Body of pancreas (tissue), 4 donors: ENCODE measurements at places on chromosomes 11 and 22.

GRCh38 chr11:5534046-5534445 lies 14.3 kb downstream of the OR52H1 start:
- no peak for DNase-seq

DNA sequence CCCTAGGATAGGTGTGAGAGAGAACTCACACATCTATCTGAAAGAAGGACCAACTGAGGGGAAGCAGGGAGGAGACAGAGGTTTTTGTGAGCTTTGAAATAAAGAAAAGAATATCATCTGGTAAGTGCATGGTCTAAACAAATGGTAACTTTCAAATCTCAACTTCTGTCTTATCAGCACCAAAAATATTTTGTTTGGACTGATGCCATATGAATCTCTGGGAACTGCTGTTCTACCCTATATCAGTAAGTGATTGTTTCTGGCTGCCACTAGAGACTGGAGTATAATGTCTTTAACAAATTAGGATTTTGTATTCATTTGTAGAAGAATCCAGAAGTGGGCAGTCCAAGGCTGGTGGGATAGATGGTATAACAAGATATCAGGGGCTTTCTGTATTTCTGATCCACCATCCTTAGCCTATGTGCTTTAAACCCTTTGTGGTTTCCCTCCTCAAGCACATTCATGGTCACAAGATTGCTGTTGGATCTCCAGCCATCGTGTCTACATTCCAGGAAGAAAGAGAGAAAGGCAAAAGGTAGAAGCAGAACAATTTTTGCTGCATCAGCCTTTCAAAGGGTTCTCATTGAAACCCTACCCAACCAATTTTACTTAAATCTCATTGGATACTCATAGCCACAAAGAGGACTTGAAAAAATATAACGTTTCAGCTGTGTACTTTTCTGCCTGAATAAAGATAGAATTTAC lies 4.7 kb downstream of the HEPHL1 start:
- DNase-seq, result no peak

DNA sequence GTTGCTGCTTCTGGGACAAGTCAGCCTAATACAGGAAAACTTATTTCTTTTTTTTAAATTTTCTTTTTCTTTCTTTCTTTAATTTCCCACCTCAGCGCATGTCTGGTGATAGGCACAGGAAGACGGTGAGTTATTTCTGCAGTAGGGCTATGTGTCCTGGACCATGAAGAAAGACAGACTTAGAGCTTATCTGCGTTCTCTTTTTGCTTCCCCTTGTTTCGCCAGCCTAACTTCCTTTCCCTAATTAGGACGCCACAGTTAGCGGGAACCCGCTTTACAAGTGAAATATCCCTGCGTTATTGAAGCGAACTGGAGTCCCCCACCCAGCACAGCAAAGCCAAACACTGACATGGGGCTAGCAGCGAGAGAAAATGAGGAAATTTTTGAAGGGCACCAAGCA lies 8.6 kb downstream of the OR6M1 start:
- no peak for DNase-seq

GRCh38 chr22:33895444-33895843 lies 24.8 kb downstream of the LARGE1 start:
- DNase-seq, result no peak

DNA sequence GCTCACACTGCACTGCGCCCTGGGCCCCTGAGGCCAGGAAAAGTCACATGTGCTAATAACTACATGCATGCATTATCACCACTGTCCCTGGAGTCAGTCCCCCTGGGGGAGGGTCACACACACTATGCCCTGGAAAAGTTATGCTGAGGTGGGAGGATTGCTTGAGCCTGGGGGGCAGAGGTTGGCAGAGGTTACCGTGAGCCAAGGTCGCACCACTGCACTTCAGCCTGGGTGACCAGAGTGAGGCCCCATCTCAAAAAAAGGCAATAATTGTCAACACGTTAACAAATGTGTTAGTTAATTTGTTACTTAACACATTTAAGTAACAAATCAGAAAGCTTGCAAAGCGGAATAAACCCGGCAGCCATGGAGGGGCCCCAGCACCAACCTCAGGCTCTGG lies 13.3 kb upstream of the SEC14L6 start:
- no peak for DNase-seq

GRCh38 chr11:8315463-8315862 lies 51.8 kb upstream of the LMO1 start:
- no peak for DNase-seq

DNA sequence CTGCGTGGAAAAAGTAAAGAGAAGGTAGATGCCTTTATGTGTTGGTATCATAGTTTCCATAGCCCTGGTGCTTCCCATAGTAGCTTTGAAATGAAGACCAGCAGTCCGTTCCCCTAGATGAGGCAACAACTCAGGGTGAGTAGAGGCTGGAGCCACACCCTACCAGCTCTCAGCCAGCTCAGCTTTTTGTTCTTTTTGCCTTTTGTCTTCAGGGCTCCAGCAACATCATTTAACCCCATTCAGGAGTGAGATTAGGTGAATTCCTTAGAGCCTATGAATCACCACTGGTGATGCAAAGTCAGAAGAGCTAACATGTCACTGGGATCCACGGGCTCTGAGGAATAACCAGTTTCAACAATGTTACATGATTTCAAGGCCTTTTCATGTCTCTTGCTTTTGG lies 14.0 kb upstream of the SESN3 start:
- DNase-seq, result no peak

- no peak for DNase-seq
Measured at GRCh38 chr11:75539459-75540334, 14.0 kb upstream of the GDPD5 start.

- DNase-seq, result no peak
Measured at GRCh38 chr11:133906241-133906640, 50.5 kb downstream of the IGSF9B start.

- DNase-seq, result no peak
Measured at GRCh38 chr11:118886681-118887111, 3.0 kb downstream of the CXCR5 start.
